CD4-positive, alpha-beta T cell treated with Interleukin-15 for 1 hour (primary cell): ENCODE measurements at places on chromosomes 12 and 14.

DNA sequence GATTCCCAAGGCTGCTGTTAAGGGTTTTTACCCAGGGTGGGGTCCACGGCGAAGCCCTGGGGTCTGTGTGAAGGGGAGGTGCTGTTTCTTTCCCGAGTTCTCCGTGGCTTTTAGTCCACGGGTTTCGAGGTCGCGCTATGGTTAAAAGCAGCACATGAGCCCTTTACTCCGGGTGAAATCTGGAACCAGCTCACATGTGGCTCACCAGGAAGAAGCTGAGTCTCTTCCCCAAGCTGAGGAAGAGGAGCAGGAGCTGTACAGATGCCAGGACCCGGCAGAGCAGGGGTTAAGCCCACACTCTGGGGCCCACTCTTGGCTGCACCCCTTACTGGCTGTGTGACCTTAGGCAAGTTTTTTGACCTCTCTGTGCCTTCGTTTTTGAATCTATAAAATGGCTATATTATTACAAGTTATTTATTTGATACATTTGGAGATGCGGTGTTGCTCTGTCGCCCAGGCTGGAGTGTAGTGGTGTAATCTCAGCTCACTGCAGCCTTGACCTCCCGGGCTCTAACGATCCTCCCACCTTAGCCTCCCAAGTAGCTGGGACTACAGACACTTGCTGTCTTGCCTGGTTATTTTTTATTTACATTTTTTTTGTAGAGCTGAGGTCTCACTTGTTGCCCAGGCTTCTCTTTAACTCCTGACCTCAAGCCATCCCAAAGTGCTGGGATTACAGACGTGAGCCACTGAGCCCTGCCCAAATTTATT lies 266.3 kb downstream of the AACS start:
- no peak for DNase-seq

GRCh38 chr12:93502802-93503623 lies 35.7 kb downstream of the MRPL42 start:
- peak; percentile 22 for DNase-seq

DNA sequence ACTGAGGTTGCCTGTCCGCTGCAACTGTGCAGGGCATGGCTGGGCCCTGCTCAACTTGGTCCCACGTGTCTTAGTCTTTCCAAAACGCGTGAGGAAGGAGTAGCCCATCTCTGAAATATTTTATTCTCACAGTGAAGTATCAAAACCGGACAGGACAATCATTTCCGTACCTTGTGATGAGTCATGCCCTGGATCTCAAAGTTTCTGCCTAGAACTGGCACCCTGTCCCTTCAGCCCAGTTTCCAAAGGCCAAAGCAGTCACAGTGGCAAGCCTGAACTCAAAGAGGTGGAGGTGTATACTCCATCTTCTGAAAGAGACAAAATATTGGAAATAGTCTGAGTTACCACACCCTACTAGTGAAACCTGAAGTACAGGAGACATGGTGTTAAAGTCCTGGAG lies 28.5 kb upstream of the SRGAP1 start:
- no peak for DNase-seq

DNA sequence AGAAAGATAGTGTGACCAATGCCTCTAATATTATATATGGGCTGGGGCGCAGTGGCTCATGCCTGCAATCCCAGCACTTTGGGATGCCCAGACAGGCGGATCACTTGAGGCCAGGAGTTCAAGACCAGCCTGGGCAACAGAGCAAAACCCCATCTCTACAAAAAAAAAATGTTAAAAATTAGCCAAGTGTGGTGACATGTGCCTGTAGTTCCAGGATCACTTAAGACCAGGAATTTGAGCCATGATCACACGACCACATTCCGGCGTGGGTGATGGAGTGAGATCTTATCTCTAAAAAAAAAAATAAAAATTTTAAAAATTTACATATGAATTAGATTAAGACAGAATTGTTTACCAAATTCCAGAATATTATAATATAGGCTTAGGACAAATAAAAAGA lies 12.0 kb downstream of the TM7SF3 start:
- DNase-seq: no peak

DNA sequence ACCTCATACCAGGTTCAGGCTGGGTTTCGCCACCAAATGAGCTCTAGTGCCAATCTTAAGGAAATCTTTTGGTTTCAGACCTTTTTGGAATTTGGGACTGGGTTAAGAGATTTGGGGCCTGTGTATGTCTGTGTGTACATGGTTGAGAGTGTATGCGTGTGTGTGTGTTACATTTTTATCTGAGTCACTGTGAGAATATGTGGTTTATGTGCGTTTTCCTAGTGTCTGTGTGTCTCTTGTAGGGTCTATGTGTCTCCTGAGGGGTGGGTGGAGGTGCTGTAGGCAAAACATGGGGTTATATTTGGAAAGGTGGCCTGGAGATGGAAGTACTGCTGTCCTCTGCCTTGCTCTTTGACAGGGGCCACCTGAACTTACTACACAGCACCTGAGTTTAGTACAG lies 17.9 kb downstream of the C12orf43 start:
- DNase-seq: no peak

DNA sequence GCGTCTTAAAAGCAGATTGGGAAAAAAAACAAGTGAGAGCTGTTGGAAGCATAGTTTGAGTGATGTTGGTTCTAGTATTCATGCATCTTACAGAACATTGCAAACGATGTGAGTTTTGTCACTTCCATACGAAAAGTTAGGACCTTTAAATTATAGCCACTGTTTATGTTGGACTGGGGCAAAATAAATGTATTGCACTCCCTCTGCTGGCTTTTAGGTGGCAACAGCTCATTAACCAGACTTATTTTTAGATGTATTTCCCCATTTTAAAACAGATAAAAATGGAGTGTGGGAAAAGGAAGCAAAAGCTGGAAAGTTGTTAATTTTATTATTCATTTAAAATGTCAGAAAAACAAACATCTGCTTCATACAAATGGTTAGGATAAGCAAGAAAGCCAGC lies 111.9 kb downstream of the LGR5 start:
- DNase-seq: no peak

DNA sequence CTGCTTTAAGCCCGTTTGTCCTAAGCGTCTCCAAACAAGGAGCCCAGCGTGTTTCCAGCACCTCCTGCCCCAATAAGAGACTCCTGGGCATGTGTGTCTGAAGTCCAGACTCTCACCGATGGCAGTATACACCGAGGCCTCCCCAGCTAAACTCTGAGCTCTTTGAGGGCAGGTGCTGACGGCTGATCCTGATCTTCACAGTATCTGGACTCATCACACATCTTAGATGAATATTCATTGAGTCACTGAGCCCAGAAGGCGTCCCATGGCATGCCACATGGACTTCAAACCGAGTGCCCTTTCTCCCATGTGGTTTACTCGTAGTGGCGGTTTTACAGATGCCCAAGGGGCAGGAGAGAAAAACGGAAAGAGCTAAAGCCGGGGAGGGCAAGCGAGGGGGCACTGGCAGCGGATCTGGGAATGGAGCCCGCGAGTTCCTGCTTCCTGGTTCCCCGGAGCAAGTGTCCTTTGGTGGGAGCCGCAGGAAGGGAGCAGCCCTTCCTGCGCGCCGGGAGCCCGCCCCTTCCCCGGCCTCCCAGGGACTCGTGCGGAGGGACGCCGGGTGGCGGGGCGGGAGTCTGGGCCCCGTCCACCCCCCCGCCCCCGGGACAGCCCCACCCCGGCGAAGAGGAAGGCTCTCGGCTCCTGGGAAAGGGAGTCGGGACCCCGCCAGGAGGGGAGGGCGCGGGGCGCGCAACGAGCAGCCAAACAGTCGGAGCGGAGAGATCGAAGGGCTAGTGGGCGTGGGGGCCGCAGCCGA lies 585 bp upstream of the TEAD4 start:
- DNase-seq: no peak

DNA sequence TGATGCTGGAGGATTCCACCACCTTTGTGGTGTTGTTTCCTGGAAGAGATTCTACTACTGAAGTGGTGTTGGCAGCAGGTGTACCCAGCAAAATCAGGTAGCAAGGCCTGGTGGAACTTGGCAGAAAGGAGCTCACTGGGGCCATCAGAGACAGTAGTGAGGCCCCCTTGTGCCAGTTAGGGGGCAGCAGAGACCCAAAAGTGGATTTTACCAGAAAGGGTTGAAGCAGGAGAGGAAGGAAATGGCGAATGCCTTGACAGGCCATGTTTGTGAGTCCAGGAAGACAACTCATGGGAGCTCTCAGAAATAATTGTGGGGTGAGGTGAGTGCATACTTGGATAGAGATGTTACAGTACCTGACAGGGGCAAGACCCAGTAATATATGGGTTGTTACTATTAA lies 137.7 kb upstream of the FGD4 start:
- no peak for DNase-seq

- DNase-seq: no peak
Observed at GRCh38 chr14:99004112-99004511, 267.9 kb downstream of the BCL11B start.

GRCh38 chr14:95339301-95339865 lies 19.7 kb upstream of the CLMN start:
- no peak for DNase-seq

- DNase-seq: no peak
Observed at GRCh38 chr12:40240779-40241178, 16.0 kb downstream of the LRRK2 start.

GRCh38 chr14:81849714-81850113 lies 316.1 kb upstream of the SEL1L start:
- no peak for DNase-seq

DNA sequence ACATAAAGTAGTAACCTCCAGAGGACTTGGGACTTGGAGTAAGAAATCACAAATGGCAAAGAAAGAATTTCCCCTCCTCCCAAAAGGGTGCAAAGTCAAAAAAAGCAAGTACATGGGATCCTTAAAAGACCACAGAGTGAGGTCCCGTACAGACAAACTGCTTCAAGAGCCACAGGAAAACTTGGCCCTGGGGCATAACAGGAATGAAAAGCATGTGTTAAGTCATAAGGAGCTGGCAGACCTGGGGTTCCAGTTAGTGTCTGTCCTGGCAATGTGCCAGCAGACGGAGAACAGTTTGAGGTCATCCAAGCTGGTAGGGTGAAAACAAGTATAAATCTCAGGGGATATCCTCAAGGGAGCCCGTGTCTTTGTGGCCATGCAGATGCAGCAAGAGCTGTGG lies 73.2 kb downstream of the HSD17B6 start:
- DNase-seq: no peak

DNA sequence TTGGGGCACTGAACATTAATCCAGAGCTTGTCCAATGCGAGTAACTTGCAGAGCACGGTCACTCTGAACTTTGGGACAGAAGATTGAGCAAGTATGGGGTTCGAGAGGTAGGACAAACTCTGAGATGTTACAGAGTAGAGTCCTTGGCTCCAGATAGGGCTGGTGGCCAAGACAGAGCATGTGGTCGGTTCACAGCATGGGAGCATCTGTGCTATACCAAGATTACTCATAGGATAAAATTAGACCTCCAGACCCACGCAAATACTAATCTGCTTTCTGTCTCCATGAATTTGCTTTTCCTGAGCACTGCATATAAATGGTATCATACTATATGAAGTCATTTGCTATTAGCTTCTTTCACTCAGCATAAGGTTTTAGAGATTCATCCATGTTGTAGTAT lies 93.4 kb upstream of the TBX5 start:
- DNase-seq: no peak

- no peak for DNase-seq
Observed at GRCh38 chr14:70416338-70416724, 559 bp downstream of the SYNJ2BP start.

DNA sequence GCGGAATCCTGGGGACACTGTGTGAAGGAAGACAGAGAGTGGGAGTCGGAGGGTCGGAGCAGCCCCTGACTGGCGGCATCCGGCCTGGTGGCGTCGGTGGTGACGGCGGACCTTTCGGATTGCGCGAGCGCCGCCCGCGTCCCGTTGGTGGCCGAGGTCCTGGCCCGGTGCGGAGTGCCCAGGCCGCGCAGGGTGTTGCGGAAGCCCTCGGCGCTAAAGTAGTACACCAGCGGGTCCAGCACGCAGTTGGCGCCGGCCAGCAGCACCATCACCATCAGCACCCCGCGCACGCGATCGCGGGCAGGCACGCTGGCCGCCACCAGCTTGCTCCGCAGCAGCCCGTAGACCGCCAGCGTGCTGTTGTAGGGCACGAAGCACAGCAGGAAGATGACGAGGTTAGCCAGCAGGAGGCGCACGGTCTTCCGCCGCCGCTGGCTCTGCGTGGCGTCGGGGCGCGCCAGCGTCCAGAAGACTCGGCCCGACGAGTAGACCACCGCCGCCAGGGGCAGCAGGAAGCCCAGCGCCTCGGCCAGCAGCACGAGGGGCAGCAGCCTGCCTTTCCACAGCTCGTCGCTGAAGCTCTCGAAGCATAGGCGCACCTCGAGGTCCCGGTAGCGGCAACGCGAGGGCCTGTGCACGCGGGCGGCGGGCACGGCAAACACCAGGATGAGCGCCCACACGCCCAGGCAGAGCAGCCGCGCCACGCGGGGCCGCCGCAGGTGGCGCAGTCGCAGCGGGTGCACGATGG lies 13.1 kb upstream of the CHD4 start:
- DNase-seq: peak; percentile 62

DNA sequence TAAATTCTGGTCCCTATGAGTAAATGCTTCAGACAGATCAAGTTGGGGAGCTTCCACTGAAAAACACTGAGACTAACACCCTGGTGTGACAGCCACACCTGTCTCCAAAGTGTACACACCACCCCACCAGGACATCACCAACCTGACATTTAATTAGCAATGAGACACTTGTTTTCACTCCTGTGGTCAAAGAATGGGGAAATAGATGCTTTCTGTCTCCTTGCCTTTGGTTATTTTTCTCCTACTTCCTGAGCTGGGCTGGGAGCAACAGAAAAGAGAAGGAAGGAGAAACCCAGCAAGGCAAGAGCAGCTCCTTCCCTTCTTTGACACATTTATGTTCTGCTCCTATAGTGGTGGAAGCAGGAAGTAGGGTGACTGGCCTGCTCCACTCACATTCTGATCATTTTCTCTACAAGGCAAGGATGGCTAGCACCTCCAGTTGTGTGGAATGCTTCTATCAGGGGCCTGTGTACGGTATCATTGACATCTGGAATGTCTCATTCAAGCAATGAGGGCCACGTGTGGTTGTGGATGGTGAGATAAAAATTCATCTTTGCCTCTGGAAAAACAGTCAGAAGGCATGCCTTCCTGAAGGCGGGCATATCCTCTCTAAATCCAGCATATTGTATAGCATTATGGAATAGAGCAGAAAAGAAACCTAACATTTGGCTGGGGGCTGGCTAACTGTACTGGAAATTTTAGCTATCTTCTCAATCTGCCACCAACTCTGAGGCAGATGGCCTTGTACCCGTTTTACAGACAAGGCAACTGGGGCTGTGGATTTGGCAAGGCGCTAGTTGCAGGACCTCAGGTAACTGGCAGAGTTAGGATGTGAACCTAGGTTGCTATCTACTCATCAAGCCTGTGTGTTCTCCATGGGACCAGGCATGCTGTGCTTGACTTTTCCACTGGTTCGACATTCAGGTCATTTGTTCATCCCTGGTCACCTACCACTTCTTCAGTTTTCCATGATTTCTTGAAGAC lies 24.8 kb upstream of the LGALS3 start:
- no peak for DNase-seq

DNA sequence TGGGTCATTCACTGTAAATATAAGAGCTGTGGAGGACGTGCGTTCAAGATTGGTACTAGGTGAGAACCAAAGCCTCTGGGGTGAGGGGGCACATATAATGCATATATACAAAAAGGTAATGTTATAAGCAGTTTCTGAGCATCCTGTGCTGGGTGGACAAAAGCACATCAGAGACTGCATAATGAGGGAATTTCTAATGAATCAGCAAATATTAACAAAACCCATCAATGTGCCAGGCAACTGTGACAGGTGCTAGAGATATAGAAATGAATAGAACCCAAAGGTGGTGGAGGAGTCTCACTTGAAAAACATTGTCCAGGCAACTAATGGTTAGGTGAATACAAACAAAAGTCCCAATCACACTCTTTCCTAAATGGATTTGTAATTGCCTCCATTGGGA lies 74.7 kb downstream of the GPR65 start:
- no peak for DNase-seq
